ENCODE measurements at places on chromosomes 5 and 9.

DNA sequence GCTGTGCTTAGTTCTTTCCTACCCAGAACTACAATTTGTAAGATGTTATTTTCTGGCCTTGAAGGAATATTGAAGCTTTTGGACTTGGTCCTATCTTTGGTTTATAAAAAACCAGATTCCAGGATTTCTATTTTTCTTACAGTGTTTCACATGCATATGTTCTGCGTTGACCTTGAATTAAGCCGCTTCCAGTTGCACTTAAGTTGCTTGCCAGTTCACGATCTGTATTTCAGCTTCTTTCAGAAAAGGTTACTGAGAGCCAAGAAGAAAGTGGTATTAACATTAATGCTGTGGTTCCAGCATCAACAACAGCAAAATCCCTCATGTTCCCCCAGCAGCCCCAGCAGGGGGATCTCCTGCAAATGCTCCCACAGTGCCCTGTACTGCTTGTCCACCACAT is 156.4 kb upstream of the ADAMTS16 start:
- no peak for DNase-seq

DNA sequence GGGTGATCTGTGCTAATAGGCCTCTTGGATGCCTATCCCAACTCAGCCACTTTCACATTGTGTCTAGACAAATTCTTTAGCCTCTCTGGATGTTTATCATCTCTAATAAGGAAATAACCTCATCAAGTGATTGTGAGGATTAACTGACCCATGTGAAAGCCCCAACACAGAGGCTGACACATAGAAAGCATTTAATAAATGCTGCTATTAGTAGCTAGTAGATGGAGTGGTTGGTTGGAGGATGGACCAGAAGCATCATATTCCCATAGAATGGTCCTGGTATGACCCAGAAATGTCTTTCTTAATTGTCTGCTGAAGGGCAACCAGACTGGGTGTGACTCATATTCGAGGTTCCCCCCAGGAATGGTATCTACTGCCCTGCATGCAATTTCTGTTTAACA is 124.4 kb downstream of the PIK3R1 start:
- DNase-seq, result no peak

- no peak for DNase-seq
Observed at GRCh38 chr5:6567068-6567467, 65.8 kb downstream of the NSUN2 start.

DNA sequence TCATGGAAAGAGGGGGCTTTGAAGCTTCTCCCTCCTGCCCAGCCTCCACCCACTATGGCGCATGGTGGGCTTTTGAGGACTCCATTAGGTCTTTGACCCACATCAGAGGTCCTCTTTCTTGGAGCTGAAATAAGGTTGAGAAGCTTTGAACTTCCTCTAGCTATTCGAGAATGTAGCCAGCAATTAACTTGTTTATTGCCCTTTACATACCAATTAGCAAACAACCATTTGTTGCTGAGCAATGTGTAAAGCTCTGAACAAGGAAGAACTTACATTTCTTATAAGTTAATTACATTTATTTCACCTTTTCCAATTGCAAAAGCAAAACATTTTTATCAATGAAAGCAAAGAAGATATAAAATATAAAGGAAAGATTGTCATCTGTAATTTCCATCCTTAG is 30.5 kb upstream of the FOXB2 start:
- no peak for DNase-seq

GRCh38 chr5:153571162-153571561 is 80.7 kb downstream of the GRIA1 start:
- DNase-seq, result no peak

GRCh38 chr9:128593856-128594255 is 41.5 kb downstream of the SPTAN1 start:
- no peak for DNase-seq

DNA sequence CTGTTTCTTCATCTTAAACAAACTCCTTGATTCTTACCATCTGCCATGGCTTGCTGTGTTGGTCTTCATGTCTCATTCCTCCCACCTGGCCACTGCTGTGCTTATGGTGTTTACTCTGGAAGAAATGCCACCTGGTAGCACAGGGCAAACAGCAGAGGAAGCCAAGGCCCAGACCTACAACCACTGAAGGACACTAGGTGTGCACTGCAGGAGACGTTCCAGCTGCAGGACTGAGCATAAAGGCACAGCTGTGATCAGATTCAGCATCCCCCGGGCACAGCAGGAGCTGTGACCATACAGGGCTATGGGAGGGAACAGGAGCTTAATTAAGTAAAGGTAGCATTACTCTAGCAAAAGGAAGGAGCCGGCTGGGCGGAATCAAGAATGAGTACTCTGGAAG is 12.6 kb upstream of the GNAQ start:
- DNase-seq, result no peak

GRCh38 chr5:105530716-105531261 is 1968.2 kb upstream of the NUDT12 start:
- no peak for DNase-seq

DNA sequence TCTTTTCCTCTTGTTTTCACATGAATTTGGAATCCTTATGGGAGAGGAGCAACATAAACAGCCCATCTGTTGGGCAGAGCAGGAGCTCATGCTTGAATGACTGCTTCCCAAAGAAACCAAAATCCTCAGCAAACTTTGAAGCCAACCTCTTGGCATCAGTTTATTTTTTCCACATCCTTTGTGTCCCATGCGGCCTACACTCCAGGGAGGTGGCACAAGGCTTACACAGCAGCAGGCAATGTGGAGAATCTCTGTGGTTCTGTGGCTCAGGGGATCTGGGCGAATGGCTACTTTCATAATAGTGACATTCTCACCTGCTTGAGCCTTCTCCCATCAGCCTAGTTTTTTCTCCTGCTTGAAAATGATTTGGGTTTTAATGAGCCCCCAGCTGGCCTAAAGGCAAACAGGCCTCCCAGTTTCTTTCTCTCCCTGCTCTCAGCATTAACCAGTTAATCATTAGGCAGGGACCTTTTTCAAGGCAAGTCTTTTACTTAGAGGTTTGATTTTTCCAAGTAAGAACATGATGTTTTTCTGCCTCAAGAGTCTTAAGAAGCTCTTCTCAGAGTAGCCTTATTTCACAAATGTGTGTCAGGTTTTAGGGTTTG is 370.3 kb downstream of the ARHGEF28 start:
- no peak for DNase-seq

DNA sequence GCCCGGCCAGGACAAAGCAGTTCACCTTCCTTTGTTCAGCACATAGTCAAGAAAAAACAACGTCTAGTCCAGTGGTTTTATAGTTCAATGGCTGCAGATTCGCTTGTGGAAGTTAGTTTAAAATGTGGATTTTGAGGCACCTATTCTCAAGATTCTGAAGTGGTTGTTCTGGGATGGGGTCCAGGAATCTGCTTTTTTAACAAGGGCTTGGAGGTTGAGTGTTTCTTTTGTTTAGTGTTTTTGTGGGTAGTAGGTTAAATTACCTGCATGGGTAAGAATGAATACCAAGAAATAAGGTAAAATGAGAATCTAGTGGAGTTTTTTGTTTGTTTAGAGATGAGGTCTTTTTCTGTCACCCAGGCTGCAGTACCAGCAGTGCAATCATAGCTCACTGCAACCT is 28.4 kb upstream of the NADK2 start:
- DNase-seq, result no peak

DNA sequence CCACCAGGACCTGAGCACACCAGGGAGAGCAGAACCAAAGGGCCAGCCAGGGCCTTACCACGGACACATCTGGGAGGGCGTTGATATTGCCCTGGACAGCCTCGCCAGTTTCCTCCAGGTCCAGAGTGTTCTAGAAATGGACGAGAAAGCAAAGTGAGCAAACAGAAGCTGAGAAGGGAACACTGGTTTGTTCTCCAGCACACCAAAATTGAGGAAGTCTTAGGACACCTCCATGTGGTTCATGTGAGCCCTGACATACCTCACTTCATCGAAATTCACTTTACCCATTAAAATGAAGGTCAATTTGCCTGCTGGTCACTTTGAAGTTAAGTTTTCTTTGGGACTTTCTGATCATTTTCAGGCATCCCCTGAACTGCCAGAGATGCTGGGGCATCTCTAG is 20.1 kb upstream of the AKNA start:
- DNase-seq, result no peak

DNA sequence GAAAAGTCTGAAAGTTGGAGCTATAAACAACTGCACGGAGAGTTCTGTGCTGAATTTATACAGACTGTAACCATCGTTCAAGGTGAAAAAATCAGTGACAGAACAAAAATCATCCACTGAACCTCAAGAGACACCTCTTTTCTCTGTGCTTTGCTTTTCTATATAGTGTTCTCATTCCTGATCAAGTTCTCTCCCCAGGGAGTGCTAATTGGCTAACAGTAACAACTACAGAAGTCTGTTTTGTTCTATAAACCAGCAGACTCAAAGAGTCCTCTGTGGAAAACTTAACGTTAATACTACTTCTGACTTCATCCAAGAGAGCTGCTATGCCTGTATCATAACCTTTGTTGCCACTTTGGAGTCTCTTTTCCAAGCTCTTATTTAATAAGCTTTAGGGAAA is 1388.3 kb upstream of the C9orf72 start:
- no peak for DNase-seq

- no peak for DNase-seq
Observed at GRCh38 chr5:140043508-140043872, 391 bp upstream of the NRG2 start.

- DNase-seq, result no peak
Observed at GRCh38 chr9:89461265-89461664, 36.6 kb downstream of the SEMA4D start.

DNA sequence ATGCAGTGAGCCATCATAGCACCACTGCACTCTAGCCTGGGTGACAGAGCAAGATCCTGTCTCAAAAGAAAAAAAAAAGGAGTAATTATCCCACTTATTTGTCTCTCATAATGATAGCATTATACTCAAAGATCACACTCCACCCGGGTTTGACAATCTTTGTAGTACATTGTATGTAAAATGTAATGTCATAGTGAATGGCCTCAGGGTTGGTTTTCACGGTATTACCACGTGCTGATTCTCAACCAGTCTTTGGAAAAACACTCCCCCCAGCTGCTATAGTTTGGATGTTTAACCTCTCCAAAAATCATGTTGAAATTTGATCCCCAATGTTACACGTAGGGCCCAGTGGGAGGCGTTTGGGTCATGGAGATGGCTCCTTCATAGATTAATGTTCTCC is 402.4 kb upstream of the GRAMD2B start:
- no peak for DNase-seq

GRCh38 chr9:135743546-135744332 is 41.8 kb downstream of the KCNT1 start:
- DNase-seq, result no peak

DNA sequence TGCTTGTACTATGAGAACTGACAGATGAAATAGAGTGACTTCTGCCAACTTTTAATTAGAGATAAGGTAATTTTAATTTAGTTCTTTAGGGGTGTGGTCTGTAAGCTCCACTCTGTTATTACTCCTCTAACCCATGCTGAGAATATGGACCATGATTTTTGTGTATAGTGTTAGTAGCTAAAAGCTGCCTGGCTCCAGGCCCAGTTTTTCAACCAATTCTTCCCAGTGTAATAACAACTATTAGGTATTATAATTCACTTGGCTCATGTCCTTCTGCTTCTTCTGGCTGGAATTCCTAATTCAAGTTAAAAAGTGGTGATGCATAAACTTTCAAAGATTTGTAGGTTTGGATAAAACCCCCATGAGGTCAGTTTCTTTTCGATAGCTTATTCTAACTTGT is 216.3 kb downstream of the ISL1 start:
- no peak for DNase-seq

DNA sequence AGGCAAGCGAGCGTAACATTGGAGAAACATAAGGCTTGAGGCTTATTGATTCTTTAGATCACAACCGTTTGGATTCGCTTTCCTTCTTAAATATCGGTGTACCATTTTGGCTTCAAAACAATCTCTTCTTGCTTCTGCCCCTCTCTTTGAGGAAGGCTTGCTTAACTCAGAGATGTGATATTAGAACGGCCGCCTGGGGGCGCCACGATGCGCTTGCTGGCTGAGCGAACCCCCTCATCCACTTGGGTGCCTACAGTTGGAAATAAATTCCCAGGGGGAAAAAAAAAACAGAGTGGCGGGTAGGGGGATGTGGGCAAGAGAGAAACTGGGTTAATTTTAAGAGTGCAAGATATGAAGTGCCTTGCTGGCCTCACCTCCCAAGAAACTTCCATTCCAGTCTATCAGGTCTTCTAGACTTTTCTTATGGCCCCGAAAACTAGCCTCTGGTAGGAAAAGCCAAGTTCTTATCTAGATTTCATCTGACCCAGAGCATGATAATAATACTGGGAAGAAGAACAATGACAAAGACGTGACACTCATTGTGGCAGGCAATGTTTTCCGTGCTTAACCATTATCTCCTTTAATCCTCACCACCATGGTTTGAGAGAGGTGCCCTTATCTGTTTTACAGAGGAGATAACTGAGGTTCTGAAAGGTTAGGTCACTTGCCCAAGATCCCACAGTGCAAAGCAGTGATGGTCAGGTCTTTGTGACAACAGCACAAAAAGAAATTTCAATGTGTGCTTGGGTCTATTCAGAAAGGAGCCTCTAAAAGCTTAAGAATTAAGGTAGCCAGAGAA is 115.8 kb downstream of the DPYSL3 start:
- no peak for DNase-seq

- no peak for DNase-seq
Observed at GRCh38 chr9:121301881-121302286, 33.9 kb downstream of the GSN start.

- no peak for DNase-seq
Observed at GRCh38 chr5:14064841-14065240, 78.3 kb upstream of the TRIO start.

DNA sequence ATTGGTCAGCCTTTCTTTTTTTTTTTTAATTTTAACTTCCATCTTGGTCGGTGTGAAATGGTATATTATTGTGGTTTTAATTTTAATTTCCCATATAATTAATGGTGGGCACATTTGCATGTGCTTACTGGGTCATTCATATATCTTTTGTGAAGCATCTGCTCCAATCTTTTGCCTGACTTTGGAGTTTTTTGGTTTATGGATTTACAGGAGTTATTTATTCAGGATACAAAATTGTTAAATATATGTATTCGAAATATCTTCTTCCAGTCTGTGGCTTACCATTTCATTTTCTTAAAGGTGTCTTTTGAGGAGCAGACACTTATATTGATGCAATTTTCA is 682 bp upstream of the RIGI start:
- DNase-seq, result no peak

DNA sequence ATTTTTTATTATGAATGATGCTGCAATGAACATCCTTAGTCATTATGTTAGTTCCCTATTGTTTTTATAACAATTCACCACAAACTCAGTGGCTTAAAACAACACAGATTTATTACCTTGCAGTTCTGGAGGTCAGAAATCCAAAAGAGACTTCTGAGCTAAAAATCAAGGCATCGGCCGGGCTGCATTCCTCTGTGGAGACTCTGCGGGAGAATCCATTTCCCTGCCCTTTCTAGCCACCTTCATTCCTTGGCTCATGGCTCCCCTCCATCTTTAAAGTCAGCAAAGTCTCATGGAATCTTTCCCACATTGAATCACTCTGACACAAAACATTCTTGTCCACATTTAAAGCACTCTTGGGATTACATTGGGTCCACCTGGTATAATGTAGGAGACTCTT is 38.6 kb downstream of the SNX18 start:
- DNase-seq, result no peak

GRCh38 chr9:27679338-27679737 is 106.1 kb upstream of the C9orf72 start:
- no peak for DNase-seq

Measured in pulmonary artery endothelial cell (primary cell).